ENCODE measurements at places on chromosomes 16 and 17. TPM values are rescaled to one million over a fixed set of nuclear protein-coding genes. Genes with fewer than 3 reads are reported as not detected.

ADGRG3 gene
- not detected for total RNA-seq

KRTAP3-1 gene
- 7.9 TPM for total RNA-seq

CTRL gene
- total RNA-seq: 0.66 TPM

RHOT2 gene
- total RNA-seq: 106 TPM

AATK gene
- total RNA-seq: 26.4 TPM

PRAC2 gene
- total RNA-seq: not detected

ATP2C2 gene
- total RNA-seq: 47.0 TPM

LGALS9B gene
- not detected for total RNA-seq

RIPOR1 gene
- 90.4 TPM for total RNA-seq

DNA sequence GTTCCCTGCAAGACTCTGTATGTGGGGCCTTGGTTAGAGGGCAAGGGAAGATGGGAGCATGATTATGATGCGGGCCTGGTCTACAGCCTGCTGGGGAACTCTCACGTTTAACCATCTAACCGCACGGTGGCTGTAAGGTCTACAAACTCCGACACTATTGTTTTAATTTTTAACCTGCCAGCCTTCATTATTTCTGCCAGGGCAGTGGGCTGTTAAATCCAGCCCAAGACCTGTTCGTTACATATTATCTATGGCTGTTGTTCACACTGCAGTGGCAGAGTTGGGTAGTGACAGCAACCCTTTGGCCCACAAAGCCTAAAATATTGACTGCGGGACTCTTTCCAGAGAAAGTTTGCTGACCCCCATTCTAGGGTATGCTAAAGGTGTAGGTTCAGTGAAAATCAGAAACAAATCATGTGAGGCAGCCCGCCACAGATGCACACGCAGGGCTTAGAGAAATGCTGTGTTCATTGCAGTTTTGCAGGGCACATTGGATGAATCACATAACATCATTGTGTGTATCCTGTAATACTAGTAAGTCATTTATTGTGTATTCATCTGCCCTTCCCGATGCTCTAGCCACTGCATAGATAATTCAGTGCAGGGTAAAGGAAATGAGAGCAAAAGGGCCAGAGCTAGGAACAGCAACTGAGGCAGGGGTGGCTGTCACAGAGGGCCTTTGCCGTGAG lies 14.3 kb downstream of the SNX29 start:
- no peak overlapping the region for H3K27ac ChIP-seq
- DNase-seq: no peak
- no peaks in the 10 kb centered on the region for H3K36me3 ChIP-seq
- no peaks in the 10 kb centered on the region for H3K27me3 ChIP-seq
- H3K4me1 ChIP-seq: no peaks in the 10 kb centered on the region

DNA sequence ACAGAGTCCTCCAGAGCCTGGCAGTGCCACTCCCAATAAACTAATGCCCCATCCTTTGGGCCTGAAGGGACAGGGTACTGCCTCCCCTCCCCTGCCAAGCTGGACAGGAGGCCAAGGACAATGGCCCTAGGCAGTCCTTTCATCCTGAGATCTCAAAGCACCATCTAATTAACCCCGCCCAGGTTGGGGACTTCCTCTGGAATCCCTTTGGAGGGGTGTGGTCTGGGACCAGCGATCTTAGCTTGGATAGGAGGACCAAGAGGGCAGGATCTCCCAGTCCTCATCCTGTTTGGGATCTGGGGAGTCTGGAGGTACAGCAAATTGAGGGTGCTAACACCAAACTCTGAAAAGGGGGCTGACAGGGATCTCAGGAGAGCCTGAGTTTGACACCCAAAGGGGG lies 18.2 kb upstream of the SP6 start:
- H3K27ac ChIP-seq: no peak overlapping the region
- H3K27me3 ChIP-seq: no peaks in the 10 kb centered on the region
- H3K4me3 ChIP-seq: no peak overlapping the region
- no peaks in the 10 kb centered on the region for H3K36me3 ChIP-seq
- H3K4me1 ChIP-seq: peaks cover 45% of the 10 kb centered on the region

- H3K36me3 ChIP-seq: no peaks in the 10 kb centered on the region
- H3K27me3 ChIP-seq: no peaks in the 10 kb centered on the region
- H3K4me1 ChIP-seq: no peaks in the 10 kb centered on the region
Observed at GRCh38 chr16:35750701-35751104, 2291.3 kb downstream of the TP53TG3F start.

DNA sequence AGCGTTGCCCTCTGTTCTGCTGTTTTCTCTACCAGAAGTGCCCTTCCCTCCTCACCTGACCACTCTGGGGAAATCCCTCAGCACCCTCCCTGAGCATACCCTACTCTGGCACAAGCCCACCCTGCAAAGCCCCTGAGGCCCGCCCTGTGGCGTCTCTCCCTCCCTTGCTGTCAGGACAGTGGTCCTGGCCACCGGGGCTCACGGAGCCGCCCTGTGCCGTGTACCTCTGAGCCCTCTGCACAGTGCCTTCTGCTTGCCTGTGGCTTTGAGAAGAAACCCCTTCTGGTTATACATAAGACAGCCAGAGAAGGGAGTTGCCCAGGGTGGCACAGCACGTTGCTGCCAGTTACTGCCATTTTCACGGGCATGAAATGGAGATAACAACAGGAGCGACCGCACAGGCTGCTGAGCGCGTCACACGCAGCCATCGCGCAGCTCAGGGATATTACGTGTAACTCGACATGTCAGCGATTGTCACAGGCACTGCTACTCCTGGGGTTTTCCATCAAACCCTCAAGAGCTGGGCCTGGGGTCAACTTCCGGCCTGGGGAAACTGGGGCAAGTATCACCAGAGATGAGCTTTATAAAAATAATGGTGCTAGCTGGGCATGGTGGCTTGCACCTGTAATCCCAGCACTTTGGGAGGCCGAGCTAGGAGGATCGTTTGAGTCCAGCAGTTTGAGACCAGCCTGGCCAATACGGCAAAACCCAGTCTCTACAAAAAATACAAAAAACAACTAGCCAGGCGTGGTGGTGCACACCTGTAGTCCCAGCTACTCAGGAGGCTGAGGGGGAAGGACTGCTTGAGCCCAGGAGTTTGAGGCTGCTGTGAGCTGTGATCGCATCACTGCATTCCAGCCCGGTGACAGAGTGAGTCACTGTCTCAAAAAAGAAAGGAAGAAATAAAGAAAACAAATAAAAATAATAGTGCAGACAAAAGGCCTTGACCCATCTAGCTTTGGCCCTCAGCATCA lies 14.8 kb downstream of the SCGB1C2 start:
- H3K27me3 ChIP-seq: no peaks in the 10 kb centered on the region
- DNase-seq: peak; percentile 21
- H3K4me3 ChIP-seq: no peak overlapping the region
- no peaks in the 10 kb centered on the region for H3K36me3 ChIP-seq
- H3K27ac ChIP-seq: no peak overlapping the region

GRCh38 chr16:68047987-68048386 lies 24.9 kb downstream of the DUS2 start:
- no peaks in the 10 kb centered on the region for H3K4me1 ChIP-seq
- H3K36me3 ChIP-seq: no peaks in the 10 kb centered on the region

DNA sequence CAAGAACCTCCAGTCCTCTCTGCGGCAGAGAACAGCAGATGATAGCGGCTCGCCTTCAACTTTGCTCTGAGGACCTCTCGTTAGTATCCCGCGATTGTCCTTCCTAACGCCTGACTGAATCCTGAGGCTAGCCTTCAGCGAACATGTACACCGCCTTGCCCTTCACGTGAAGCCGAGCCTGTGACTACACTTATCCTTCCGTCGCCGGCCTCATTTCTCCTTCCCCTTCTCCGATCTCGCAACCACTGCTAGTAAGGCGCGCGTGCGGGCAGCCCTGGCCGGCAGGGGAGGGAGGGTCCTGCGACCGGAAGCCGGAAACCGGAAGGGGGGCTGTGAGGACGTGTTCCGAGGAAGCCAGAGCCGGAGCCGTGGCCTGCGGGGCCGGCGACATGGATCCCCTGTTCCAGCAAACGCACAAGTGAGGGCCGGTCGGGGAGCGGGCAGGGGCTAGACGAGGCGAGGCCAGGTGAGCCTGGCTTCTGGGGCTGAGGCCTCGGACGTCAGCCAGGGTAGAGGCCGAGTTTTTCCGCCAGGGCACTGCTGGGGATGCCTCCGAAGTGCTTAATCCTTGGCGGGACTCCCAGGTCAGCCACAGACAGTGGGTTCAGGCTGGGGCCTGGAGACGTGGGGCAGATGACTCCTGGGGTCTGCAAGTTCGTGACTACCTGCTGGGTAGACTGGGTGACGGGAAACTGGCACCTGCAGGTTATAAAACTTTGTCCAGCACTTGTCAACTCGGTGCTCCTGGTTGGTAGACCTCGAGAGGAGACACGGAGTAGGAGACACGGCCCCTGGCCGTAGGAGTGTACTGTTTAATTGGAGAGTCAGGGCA lies at the start of gene GOSR2:
Gene GOSR2, plus strand, starts transcription at position 357 of the 832 bp plus-strand sequence. Its CDS starts 33 bp downstream, at position 390.
- H3K36me3 ChIP-seq: no peaks in the 10 kb centered on the region
- DNase-seq: peak; percentile 93
- H3K4me3 ChIP-seq: peak within 1 kb of the TSS; percentile 89
- peaks cover 18% of the 10 kb centered on the region for H3K4me1 ChIP-seq

- H3K27ac ChIP-seq: peak overlapping the region; percentile 97
- no peaks in the 10 kb centered on the region for H3K36me3 ChIP-seq
- H3K27me3 ChIP-seq: no peaks in the 10 kb centered on the region
- H3K4me3 ChIP-seq: peak overlapping the region; percentile 91
- DNase-seq: no peak
- H3K4me1 ChIP-seq: peaks cover 9% of the 10 kb centered on the region
Observed at GRCh38 chr17:80455336-80455710, 21.1 kb downstream of the NPTX1 start.

DNA sequence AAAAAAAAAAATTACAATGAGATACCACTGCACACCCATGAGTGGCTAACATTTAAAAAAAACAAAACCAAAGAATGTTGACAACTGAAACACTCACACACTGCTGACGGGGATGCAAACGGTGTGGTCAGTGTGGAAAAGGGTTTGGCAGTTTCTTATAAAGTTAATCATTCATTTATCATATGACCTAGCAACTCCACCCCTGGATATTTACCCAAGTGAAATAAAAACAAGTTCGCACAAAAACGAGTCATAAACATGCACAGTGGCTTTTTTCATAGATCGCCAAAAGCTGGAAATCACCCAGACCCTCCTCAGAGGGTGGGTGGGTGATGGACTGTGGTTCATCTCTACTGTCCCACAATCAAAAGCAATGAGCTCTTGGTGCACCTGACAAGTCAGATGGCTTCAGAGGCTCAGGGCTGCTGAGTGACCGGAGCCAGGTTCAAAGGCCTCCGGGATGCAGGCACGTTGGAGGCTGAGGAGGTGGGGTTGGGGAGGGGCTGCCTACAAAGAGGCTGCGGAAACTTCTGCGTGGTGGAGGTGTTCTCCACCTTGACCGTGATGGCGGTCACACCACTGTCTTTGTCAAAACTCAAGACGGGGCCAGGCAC lies 14.2 kb downstream of the RAB40B start:
- no peak overlapping the region for H3K4me3 ChIP-seq
- H3K27me3 ChIP-seq: no peaks in the 10 kb centered on the region
- DNase-seq: no peak
- no peaks in the 10 kb centered on the region for H3K36me3 ChIP-seq

DNA sequence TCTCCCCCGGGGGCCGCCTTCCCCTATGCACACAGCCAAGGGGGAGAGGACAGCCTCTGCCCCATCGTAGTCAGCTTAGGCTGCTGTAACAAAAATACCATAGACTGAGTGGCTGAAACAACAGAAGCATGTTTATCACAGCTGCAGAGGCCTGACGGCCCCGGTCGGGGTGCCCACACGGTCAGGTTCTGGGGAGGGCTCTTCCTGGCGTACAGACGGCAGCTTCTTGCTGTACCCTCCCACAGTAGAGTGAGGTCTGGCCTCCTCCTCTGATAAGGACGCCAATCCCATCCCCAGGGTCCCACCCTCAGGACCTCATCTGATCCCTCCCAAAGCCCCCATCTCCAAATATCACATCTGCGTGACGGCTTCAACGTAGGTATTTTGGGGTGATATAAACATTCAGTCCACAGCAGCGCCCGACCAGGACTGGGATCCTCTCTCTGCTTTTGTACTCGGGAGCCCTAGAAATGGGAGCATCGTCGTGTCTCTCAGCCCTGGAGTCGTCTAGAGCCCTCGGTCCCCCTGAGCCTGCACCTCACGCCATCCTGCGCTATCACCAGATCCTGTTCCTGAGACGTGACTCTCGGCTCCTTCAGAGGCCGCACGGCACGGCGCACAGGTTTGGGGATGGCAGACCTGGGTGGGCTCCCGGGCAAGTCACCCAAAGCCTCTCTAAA lies 67.8 kb downstream of the RPH3AL start:
- no peak overlapping the region for H3K4me3 ChIP-seq
- H3K36me3 ChIP-seq: no peaks in the 10 kb centered on the region
- no peaks in the 10 kb centered on the region for H3K27me3 ChIP-seq
- no peaks in the 10 kb centered on the region for H3K4me1 ChIP-seq
- H3K27ac ChIP-seq: no peak overlapping the region
- DNase-seq: peak; percentile 22

GRCh38 chr16:50305441-50306061 lies 39.2 kb downstream of the ADCY7 start:
- no peak for DNase-seq
- no peak overlapping the region for H3K27ac ChIP-seq
- no peaks in the 10 kb centered on the region for H3K36me3 ChIP-seq
- H3K4me1 ChIP-seq: peaks cover 21% of the 10 kb centered on the region
- H3K27me3 ChIP-seq: no peaks in the 10 kb centered on the region
- H3K4me3 ChIP-seq: no peak overlapping the region

All from Caco-2 (cell line).